ENCODE measurements at places on chromosomes 1 and 21. TPM values are rescaled to one million over a fixed set of nuclear protein-coding genes. Genes with fewer than 3 reads are reported as not detected.

NR5A2 gene
- total RNA-seq, result 1.9 TPM

PRXL2B gene
- 17.4 TPM for total RNA-seq

GATAD2B gene
- total RNA-seq, result 23.1 TPM

AKNAD1 gene
- total RNA-seq, result 0.16 TPM

TMEM200B gene
- total RNA-seq, result 8.6 TPM

TTC39A gene
- 5.2 TPM for total RNA-seq

RGS2 gene
- total RNA-seq, result 67.5 TPM

SLC26A9 gene
- total RNA-seq, result not detected

GLIS1 gene
- 0.71 TPM for total RNA-seq

Measured in camera-type eye (tissue), 1 donor.